NCI-H774 (cell line): ENCODE measurements at places on chromosomes 7 and 10.

DNA sequence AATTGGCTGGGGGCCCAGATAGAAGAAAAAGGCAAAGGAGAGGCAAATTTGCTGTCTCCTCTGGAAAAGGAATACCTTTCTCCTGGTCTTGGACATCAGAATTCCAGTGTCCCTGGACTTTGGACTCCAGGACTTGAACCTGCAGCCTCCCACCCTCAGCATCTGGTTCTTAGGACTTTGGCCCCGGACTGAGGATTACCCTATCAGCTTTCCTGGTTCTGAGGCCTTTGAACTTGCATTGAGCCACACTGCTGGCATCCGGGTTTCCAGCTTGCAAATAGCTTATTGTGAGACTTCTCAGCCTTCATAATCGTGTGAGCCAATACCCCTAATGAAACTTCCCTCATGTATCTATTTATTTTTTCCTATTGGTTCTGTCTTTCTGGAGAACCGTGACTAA is 68.3 kb downstream of the DNAH11 start:
- DNase-seq, result no peak

DNA sequence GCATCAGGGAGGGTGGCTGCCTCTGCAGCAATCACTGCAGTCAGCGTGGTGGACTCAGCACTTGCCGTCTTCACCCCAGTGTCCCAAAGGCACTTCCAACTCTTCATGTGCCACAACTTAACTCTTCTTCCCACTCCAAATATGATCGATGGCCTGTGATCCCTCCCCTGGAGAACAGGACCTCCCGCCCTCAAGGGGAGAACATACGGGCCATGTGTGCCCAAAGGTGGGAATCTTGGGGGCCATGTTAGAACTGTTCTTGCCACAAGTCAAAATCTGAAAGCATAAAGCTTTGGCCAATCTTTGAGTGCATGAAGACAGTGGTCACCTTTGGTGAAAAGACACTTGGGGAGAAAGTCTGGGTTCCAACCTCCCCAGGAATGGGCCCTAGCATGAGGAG is 368.5 kb upstream of the MGMT start:
- DNase-seq, result no peak

DNA sequence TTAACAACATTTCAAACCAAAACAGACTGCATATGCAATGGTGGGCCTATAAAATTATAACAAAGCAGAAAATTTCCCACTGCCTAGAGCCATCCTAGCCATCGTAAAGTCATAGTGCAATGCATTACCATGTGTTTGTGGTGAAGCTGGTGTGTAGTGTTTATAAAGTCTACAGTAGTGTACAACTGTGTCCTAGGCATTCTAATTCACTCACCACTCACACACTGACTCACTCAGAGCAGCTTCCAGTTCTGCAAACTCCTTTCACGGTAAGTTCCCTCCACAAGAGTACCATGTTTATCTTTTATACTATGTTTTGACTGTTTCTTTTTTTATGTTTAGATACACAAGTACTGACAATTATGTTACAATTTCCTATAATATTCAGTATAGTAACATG is 1104.1 kb upstream of the PHF14 start:
- DNase-seq, result no peak

DNA sequence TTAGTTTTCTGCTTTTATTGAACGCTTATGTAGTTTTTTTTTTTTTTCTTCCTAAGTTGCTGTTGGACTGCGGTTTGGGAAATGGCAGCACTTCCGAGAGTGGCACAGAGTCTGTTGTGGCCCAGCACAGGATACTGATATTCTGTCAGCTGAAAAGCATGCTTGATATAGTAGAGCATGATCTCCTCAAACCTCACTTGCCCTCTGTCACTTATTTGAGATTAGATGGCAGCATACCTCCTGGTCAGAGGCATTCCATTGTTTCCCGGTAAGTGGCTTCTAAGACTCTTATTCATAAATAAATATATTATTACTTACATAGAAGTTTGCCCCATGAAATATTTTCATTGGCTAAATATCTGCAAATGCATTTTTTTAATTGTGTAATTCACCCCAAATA is 101.1 kb downstream of the BTAF1 start:
- DNase-seq, result no peak

GRCh38 chr7:155338632-155339320 is 41.1 kb downstream of the INSIG1 start:
- DNase-seq, result no peak

DNA sequence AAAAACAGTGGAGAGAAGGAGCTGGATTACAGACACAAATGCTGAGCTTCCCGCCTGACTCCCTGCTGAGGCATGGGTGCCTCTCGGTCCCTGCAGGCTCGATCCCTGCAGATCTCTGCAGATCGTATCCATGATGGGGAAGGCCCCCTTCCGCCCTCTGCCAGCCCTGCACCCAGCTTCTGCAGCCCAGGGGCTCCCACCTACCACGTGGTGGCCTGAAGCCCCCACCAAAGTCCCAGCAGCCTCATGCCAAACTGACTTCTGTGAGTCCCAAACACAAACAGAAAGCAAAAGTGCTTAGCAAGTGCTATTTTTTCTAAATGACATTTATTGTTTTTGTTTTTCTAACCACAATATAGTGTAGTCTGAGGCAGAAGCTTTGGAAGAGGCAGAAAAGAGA is 127.1 kb upstream of the CHST15 start:
- DNase-seq, result no peak

DNA sequence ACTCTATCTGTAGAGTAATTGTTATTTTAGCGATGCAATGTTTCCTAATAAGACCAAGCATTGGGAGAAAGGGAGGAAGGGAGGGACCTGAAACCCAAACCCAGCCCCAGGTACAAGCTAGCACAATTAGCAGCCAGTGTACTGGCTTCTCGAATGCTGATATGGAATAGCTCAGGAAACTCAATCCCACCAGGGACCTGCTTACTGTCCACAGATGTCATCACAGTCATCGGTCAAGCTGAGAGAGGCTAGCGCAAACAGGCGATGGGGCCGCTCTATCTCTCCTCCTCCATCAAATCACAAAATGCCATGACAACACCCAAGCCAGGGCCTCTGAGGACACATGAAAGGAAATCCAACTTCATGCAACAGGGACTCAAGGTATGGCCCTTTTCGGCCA is 192.1 kb downstream of the KCNMA1 start:
- no peak for DNase-seq

- no peak for DNase-seq
Measured at GRCh38 chr7:63031838-63032436, 966.7 kb upstream of the ZNF722 start.

DNA sequence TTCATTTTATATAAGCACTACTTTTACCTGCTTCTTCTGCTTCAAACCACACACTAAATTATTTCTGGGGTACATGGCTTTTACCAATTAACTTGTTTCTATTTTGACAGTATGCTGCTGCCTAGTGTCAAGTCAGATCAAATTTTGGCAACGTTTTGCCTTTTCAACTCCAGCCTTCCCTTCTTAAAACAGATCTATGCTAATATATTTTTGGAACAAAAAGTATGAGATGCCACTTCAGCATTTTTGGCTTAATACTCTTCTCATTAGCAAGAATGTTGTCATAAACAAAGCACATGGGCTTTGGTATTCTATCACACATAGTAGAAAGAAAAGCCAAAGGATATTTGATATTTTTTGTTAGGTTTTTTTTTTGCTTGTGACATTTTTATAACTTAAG is 47.8 kb downstream of the SPAM1 start:
- DNase-seq, result no peak

DNA sequence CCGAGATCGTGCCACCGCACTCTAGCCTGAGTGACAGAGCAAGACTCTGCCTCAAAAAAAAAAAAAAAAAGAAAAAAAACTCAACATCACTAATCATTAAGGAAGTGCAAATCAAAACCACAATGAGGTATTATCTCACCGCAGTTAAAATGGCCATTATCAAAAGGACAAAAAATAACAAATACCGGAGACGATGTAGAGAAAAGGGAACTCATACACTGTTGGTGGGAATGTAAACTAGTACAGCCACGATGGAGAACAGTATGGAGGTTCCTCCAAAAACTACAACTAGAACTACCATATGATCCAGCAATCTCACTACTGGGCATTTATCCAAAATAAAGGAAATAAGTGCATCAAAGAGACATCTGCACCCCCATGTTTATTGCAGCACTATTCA is 24.3 kb downstream of the GRK5 start:
- no peak for DNase-seq

DNA sequence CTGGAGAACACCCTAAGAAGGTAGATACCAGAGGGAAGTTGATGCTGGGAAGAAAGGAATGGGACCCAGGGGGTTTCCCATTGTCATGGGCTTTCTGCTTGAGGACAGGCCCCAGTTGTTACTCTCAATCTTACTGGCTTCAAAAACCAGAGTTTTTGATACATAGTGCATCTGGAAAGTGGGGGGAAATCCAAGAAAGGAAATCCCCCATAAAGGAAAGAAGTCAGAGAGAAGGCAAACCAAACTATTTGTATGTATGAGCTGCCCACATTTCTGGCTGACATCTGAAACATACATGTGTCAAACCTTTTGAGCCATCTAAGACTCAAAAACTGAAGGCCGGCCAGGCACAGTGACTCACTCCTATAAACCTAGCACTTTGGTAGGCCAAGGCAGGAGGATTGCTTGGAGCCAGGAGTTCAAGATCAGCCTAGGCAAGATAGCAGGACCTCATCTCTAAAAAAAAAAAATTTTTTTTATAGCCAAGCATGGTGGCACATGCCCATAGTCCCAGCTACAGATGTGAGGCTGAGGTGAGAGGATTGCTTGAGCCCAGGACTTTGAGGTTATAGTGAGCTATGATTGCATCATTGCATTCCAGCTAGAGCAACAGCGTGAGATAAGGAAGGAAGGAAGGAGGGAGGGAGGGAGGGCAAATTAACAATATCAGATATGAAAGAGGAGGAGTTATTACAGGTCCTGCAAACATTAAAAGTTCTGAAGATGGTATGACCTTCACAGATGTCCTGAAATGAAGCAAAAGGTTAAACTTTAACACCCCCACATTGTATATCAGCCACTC is 6.7 kb upstream of the COA1 start:
- DNase-seq, result no peak
